ENCODE measurements at places on chromosomes 7 and 10.

DNA sequence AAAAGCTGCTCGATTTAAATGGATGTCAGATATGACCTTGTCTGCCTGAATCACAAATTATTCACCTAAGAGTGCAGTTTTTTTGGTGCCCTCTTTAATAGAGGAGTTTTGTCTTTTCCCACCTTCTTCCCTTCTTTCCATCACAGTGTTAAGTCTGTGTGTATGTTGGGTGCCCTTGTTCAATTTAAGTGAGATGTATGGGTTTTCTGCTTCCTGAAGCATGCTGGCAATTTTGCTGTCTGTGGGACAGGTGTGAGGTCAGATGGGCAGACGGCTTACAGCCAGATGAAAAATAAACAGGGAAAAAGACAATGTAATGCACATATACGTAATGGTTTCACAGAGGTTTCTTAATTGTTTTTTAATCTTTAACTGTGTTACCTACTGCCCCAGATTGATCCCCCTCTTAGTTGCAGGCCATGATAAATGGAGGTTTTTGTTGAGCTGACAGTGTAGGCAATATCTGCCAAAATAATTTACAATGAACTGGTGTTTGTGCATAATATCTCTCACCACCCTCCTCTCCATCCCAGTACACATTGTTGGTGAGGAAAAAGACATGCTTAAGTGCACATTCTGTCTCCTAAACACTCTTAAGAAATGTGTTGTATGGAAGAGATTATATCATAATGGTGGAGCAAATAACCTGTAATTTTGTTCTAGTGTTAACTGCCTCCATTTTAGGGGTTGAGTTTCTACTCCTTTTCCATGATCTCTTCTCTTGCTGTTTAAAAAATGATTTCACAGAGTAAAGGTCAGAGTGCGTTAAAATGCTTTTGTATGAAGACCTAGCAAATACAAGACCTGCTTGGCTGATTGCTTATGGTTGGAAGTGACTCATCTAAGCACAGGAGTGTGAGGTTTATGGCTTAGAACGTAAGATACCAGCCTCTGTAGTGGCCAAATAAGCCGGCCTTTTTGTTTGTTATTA is 123.9 kb downstream of the LRRC4 start:
- no peak for DNase-seq

DNA sequence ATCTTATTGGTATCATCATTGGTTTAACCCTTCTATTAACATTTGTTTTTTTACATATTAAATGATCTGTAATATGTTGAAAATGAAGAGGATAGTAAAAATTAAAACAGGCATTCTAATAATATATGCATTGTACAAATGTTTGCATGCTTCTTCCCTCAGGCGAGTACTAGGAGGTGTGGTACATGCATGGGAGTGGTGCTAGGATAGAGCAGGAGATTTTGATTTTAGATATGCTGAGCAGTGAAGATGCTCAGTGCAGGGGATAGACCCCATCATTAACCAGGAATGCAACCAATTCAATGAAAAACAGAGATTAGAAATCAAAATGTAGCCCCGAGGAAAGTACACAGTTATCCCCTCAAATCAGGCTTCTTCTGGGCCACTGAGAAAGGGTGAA is 916.4 kb downstream of the LRMDA start:
- no peak for DNase-seq

- no peak for DNase-seq
Measured at GRCh38 chr10:108850138-108850854, 1073.0 kb downstream of the XPNPEP1 start.

- DNase-seq: no peak
Measured at GRCh38 chr7:117493460-117493859, 13.6 kb downstream of the CFTR start.

GRCh38 chr7:24301703-24302102 is 17.7 kb downstream of the NPY start:
- DNase-seq: no peak

DNA sequence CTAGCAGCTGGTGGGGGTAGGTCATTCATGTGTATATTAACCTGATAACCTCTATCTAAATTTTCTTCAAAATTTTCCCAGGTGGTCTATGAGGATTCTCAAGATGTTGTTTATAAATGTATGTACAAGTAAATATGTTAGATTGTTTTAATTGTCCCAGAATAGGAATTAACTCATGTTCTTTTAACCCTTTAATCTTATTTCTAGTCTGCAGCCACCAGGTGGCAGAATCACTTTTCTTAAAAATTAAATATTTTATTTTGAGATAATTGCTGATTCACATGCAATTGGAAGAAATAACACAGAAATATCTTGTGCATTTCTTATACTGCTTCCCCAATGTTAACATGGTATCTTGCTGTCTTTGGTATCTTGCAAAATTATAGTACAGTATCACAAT is 589.5 kb downstream of the ARL4A start:
- no peak for DNase-seq

GRCh38 chr7:142851269-142851668 is 3.6 kb upstream of the EPHB6 start:
- DNase-seq: no peak

DNA sequence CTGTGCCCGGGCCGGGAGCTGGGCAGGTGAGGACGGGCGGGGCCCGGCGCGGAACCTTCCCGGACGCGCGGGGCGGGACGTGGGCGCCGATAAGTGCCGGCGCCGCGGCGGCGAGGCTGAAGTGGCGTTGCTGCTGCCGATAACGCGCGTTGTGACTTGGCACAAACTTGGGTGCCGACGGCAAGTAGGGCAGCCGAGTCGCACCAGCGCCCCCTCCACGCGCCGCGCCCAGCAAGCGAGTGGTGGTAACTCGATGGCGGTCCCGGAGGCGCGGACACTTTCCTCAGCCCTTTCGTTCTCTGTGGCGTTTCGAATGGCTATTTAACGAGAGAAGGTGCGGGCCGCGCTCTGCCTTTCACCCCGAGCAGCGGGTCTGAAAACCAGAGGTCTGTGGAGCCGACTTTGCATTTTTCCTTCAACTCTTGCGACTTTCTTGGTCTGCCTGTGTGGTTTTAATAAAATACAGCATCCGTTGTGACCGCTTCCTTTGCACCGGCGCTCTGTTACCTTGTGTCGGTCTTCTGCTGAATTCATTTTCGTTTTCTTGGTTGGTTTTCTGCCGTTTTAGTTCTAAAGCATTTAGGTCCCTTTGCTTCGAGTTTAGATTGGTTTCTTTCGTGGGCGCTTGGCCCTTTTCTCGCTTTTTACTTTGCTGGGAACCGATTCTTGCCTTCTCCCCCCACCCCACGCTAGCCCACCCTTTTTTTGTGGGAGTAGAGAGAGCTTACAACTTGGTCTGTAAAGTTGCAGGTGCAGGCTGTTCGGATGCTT is 701 bp downstream of the STK17A start:
- peak; percentile 62 for DNase-seq

- no peak for DNase-seq
Measured at GRCh38 chr10:24307116-24307515, 98.2 kb downstream of the KIAA1217 start.

GRCh38 chr10:22503315-22504088 is 158.2 kb downstream of the SPAG6 start:
- DNase-seq: no peak

- DNase-seq: peak; percentile 32
Measured at GRCh38 chr7:107692501-107692900, 31.9 kb downstream of the SLC26A4 start.

- DNase-seq: peak; percentile 50
Measured at GRCh38 chr10:91598211-91598977, 34.5 kb downstream of the PPP1R3C start.

DNA sequence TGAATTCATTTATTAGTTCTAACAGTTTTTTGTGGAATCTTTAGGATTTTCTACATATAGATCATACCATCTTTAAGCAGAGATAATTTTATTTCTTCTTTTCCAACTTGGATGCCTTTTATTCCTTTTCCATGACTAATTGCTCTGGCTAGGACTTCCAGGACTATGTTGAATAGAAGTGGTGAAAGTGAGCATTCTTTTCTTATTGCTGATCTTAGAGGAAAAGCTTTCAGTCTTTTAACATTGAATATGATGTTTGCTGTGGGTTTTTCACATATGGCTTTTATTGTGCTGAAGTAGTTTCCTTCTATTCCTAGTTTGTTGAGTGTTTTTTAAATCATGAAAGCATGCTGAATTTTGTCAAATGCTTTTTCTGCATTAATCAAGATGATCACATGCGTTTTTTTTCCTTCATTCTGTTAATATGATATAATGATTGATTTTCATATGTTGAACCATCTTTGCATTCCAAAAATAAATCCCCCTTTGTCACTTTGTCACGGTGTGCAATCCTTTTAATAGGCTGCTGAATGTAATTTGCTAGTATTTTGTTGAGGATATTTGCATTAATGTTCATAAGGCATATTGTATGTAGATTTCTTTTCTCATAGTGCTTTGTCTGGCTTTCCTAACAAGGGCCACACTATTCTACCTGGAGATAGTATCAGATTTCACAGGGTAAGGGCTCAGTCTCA is 92.9 kb downstream of the ZNF467 start:
- no peak for DNase-seq

- DNase-seq: no peak
Measured at GRCh38 chr10:80516506-80517075, 21.1 kb upstream of the SH2D4B start.

GRCh38 chr10:98170249-98171117 is 36.0 kb downstream of the R3HCC1L start:
- DNase-seq: peak; percentile 65

DNA sequence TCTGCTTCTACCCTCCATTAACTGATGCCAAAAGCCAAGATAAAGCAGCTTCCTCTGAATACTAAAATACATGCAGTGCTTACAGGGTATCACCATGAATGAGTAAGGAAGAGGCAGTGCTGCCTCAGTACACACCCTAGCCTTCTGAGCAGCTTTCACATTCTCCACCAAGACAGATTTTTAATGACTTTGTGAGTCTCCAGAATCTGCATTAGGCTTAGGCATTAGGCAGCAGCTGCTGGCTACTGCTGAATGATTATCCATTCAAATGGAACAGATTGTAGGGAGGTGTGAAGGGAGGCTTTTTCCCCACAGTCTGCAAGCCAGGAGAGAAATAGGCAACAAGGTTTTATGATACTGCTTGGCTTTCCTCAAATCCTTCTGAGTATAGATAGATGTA is 1226.7 kb upstream of the LRRN3 start:
- DNase-seq: no peak

DNA sequence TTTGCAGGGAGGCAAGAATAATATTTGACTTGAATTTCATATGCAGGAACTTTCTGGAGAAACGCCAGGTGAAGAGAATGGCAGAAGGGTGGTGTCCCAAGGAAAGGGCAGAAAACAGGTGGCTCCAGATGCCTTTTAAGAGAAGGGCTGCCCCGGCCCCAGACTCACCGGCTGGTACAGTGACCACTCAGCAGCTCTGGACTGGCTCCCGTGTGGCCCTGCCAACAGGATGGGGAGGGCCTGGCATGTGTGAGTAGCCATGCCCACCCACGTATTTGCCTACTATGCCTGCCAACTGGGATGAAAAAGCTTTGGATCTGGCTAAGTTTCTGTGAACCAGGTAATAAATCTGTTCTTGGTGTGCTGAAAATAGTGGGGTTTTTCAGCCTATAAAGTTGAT is 159.5 kb downstream of the PRKAG2 start:
- DNase-seq: no peak

DNA sequence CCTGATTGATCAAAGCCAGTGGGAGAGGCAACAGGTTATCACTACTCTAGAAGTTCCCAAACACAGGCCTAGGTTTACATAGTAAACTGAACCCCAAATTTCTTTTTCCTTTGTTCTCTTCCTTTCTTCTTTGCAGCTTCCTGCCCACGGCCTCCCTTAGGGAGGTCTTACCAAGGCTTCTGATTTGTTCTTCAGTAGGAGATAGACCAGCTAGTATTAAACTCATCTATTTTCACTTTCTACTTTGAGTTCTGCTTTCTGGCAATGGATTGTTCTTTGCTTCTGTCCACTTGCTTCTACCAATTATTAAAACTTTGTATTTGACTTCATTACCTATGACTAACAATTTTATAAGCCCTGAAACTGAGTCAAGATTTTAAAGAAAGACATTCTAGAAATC is 251.2 kb upstream of the FZD1 start:
- DNase-seq: no peak

GRCh38 chr7:27203964-27204594 is 4.2 kb upstream of the HOXA13 start:
- no peak for DNase-seq

DNA sequence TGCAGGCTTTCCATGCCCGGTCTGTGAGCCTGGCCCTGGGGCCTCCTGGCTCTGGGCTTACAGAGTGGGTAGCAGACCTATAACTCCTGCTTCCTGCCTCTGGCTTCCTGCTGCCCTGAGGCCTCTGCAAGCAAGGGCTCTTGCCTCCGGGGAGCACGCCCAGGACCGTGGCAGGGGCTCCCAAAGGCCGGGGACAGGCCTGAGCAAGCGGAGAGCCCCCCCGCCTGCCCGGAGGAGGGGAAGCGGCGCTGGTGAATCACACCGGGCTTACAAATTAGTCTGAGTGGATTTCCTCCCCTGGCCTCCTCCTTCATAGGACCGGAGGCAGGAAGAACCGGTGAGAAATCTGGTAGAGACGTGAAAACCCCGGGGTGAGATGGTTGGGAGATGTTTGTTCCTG is 1.5 kb upstream of the MYL10 start:
- no peak for DNase-seq

DNA sequence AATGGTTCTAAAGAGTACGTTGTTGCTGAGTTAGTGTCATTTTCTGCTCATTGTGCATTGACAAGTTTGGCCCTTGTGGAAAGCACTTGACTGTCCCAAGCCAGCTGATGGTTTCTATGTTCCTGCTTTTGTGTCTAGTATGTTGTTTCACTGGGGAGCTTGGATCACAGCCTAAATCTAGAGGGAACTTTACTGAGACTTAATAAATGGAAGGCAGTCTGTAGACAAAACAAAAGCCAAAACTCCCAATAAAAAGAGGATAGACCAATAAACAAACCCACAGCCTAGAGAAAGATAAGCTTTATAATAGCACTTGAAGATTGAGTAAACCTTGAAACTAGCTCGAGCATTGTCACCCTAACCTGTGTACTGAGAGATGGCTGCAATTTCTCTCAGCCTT is 196.8 kb downstream of the ADRA2A start:
- no peak for DNase-seq

- no peak for DNase-seq
Measured at GRCh38 chr7:159014297-159015062, 130.2 kb downstream of the VIPR2 start.

DNA sequence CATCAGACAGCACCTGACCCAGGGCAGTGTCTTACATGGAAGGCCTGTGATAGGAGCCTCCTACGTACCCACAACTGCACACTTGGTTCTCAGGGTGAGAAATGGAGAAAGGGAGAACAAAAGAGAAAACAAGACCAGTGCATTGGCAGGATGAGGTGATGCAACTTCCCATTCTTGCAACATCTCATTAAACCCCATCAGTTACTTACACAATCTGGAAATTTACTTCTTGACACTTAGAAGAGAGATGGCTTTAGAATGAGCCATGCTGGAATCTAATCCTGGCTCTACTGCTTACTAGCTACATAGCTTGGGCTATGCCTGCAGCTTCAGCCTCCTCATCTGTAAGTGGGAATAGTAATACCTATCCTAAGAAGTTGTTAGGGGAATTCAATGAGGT is 391.7 kb downstream of the KCNMA1 start:
- DNase-seq: peak; percentile 67

GRCh38 chr10:127805950-127806349 is 69.0 kb downstream of the FOXI2 start:
- DNase-seq: no peak

- no peak for DNase-seq
Measured at GRCh38 chr7:151107882-151108281, 21.6 kb downstream of the AGAP3 start.

- DNase-seq: peak; percentile 11
Measured at GRCh38 chr10:29668628-29669027, 33.9 kb upstream of the SVIL start.

Data from GM03348 (cell line).